Activated CD4-positive, alpha-beta T cell treated with anti-CD3 and anti-CD28 coated beads, Interleukin-10, Interleukin-2, amounts not matched to agents 100 ng/mL and 50 ng/mL, durations not matched to agents 16 hours and 8 hours (primary cell): ENCODE measurements at places on chromosomes 3 and 15.

- no peak for DNase-seq
These were observed 365.3 kb upstream of the KCNMB2 start for GRCh38 chr3:178170698-178171535.

DNA sequence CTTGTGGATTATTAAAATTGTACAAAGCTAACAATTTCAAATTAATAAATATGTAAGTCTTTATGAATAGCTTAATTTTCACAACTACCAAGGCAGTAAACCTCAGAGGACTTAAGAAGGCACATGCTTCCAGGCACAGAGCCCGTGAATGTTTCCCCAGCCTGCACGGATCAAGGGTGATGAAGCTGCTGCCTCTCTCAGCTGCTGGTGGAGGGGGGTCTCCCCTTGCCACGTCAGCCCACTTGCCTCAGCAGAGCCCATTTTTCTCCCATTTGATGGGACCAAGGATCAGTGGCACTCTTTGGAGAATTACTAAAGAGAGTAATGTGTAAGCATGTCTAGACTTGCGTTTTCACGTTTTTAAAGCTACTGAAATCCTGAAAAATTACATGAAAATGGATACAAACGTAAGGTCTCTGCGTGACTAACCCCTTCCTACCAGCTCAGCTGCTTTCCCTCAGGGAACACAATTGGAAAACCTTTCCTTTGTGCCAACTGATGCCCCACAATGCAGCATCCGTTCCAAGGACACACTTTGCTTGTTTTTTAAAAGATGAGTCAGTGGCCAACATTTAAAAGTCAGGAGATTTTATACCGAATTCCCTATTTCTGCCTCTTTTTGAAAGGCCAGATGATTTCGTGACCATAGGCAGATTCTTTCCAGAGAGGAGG, 494.1 kb downstream of the GABRG3 start:
- DNase-seq, result no peak

DNA sequence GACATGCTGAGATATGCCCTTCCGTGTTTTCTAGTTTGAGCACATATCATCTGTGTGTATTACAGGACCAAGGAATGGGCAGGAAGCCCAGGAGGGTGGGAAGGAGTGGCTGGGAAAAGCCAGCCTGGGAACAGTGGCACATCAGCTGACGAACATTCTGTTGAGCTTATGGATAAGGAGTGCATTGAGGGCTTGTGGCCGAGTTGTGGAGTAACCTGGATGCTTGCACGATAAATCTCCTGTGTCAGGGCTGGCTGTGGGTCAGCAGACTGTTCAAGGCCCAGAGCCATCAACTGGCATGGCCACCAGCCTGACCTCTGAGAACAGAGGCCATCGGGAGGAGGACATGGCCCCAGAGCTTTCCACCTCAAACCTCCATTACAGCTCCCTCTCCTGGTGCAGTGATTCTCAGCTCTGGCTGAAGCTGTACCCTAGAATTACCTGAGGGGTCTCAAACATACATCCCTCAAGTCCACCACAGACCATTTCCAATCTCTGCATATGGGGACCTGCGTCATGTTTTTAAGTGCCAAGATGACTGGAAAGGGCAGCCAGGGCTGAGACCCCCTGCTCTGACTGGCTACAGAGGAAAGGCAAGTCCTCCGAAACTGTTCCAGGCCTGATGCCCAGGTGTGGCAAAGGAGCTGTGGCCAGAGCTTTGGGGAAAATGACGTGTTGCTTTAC, 4.8 kb upstream of the VILL start:
- no peak for DNase-seq

DNA sequence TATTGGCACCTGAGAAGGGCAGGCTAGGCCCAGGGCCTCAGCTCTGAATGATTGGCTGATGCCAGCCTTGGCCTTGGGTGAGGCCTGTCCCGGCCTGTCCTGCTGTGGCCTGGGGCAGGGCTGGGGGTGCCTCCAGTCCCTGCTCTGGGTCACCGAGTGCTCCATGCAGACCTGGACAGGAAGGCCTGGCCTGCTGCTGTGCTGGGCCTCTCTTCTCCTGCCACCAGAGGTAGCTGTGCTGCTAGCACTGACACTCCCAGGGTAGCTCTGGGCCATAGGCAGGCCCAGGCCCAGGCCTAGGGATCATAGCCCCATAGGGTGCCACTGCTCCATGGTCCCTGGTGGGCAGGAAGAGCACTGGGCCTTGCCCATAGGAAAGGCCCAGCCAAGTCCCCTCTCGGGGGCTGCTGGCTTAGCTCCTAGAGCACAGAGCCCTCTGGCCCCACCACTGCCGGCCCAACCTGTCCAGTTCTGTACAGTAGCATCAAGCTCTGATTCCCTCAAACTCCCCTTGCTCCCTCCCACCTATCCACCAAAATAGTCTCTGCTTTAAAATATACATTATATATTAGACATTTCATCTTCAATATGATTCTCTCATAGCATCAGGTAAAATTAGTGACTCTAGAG, 18.2 kb downstream of the ABTB1 start:
- DNase-seq, result peak; percentile 16

DNA sequence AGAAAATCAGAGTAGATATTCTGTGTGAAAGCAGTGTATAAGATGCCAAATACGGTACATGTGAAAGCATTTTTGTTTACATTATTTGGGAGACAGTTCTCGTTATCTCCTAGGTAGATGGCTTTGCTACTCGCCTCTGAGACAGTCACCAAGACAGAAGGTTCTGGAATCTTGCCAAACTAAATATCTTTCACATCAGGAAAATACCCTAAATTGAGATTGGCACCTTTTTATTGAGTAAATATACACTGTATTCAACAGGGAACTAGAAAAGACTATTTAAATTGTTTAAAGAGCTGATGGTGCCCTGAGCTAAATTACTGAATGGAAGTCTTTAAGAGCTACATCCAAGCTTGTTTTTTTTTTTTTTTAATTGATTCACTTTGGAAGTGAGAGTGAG, 3.4 kb downstream of the FGD5 start:
- no peak for DNase-seq
